GM12892 (cell line): ENCODE measurements at places on chromosomes 5 and 9.

DNA sequence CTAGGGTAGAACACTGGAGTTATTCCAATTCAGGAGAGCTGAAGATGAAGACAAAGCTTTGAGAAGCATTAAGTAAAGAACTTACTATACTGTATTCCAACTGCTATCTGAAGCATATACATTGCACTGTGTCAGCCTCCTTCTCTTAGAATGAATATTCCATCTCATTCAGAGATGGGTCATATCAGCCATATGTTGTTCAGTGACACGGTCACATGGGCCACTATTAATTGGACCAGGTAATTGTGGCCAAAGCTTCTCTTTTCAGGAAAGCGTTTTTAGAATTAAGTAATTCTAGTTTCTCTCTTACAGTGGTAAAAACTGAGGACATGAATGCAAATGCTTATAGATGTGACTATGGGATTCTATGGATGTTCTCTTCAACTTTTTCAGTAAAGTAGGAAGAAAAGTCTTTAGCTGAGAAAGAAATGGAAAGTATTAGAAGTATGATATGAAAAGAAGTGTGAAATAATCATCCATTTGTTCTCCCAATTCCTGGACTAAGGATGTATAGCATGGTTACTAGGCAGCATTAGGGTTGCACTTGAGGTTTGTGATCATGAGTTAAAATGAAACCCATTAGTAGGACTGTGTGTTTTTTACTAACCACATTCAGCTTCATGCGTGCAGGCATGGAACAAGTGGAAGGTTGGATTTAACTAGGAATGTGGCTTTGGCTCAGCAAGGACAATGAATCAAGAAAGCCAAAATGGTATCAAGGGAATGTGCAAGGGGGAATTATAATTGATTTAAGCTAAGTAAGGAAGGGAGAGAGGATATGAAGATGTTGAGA lies 40.9 kb downstream of the CETN3 start:
- no peak for DNase-seq

DNA sequence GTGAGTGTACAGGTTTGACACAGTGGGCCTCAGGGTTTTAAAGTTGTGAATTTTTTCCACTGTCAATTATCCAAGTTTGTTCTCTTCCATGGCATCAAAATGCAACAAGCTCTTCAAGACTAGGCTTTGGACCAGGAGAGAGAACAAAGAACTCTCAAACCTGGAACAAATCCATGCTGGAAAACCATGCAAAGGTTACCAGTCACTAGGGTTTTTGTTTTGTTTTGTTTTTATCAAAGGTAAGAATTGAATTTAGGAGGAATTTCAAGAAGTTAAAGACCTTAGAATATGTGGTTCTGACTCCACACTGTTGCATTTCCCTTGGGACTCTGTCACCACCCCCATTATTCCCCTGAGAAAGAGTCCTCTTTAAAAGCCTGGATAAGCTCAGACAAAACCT lies 191.1 kb upstream of the PIK3R1 start:
- no peak for DNase-seq

DNA sequence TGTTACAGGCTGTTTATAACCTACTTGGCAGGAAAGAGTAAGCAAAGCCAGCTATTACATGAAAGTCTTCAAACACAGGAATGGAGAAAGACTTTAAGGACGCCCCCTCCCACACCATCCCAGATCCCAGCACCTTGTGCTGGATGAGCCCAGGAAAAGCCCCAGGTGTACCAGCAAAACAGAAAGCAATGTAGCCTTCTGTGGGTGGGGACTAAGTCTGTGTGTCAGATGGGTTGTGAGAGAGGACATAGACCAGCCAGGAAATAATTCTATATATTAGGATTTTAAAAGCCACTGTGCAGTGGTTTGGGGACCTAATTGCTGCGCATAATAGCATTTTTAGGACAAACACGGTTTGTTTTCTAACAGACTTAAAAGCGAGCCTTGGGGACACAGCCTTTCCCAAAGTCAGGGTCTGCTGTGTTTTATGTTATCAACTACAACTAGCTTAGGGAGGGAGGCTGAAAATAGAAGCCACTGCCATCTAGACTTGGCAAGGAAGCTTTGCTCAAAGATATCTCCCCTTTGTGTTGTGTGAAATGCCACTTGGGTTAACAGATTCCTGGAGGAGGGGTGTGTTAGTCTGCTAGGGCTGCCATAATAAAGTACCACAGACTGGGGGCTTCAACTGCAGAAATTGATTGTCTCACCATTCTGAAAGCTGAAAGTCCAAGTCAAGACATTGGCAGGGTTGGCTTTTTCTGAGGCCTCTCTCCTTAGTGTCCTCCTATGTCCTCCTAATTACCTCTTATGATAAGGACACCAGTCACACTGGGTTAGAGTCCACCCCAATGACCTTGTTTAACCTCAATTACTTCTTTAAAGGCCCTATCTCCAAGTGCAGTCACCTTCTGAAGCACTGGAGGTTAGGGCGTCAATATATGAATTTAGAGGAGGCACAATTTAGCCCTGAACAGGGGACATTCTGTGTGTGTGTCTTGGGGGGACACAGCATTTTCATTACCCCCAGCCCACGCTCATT lies 17.2 kb upstream of the UBE2QL1 start:
- DNase-seq: no peak

- DNase-seq: no peak
Measured at GRCh38 chr9:99690573-99690972, 131.1 kb upstream of the NR4A3 start.

- DNase-seq: no peak
Measured at GRCh38 chr9:134830926-134831720, 49.5 kb upstream of the FCN2 start.

GRCh38 chr5:149022200-149022599 lies 40.7 kb downstream of the SH3TC2 start:
- DNase-seq: no peak

GRCh38 chr5:124718380-124718789 lies 28.1 kb downstream of the ZNF608 start:
- no peak for DNase-seq

DNA sequence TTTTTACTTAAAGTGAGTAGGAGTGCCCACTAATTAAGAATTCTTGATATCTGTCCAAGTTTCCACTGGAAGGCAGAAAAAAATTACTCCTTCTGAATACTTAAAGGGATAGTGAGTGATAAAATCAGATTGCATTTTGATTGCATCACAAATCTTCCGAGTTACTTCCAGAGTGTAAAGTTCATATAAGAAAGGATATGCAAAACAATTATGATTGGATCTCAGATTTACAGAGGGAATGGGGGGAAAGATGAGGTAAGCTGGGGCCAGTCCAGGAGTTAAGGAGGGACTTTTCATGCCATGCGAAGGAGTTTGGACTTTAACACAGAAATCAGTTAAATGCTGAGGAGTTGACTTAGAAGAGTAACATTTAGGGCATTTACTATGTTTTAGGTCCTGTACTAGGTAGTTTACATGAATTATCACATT lies 9.3 kb upstream of the RNF145 start:
- DNase-seq: no peak

GRCh38 chr5:175516933-175517823 lies 38.8 kb downstream of the SFXN1 start:
- no peak for DNase-seq
